Neuronal stem cell (in vitro differentiated cells): ENCODE measurements at places on chromosomes 5 and 9.
A peak's percentile ranks its signal among the peaks of the same experiment; 100 is the strongest.

- H3K27ac ChIP-seq = no peak overlapping the region
- peaks cover 50% of the 10 kb centered on the region for H3K36me3 ChIP-seq
- no peak for DNase-seq
- H3K27me3 ChIP-seq = no peaks in the 10 kb centered on the region
- H3K4me1 ChIP-seq = peaks cover 43% of the 10 kb centered on the region
These were observed 5.1 kb downstream of the IGFBPL1 start for GRCh38 chr9:38419181-38419580.

GRCh38 chr5:24714746-24715145 is 70.0 kb upstream of the CDH10 start:
- H3K27me3 ChIP-seq = no peaks in the 10 kb centered on the region
- no peak overlapping the region for H3K27ac ChIP-seq

- DNase-seq = no peak
- no peaks in the 10 kb centered on the region for H3K36me3 ChIP-seq
- no peak overlapping the region for H3K27ac ChIP-seq
- no peak overlapping the region for H3K4me3 ChIP-seq
- H3K27me3 ChIP-seq = no peaks in the 10 kb centered on the region
These were observed 119.7 kb upstream of the SPATA31C2 start for GRCh38 chr9:88258024-88258423.

DNA sequence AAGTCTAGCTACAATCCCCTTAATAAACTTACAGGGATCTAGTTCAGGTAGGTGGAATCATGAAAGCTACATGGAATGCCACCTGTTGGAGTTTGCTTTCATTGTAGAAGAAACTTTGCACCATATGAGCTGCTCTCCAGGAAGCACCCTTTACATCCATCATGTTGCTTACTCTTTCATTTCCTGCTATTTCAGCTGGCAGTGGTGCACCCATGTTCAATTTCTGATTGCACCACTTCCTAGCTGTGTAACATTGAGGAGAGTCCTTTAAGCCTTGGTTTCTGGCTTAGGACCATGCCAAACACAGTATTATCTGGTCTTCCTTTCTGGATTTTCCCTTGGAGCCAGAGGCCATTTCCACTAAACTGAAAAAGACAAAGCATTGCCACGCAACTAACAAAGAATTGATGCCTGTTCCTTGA is 123.3 kb upstream of the SLC12A2 start:
- H3K27me3 ChIP-seq = no peaks in the 10 kb centered on the region
- H3K4me3 ChIP-seq = no peak overlapping the region
- peaks cover 4% of the 10 kb centered on the region for H3K4me1 ChIP-seq
- H3K27ac ChIP-seq = no peak overlapping the region

GRCh38 chr5:92761585-92761984 is 819.4 kb downstream of the NR2F1-AS1 start:
- no peaks in the 10 kb centered on the region for H3K36me3 ChIP-seq
- H3K4me3 ChIP-seq = no peak overlapping the region
- no peaks in the 10 kb centered on the region for H3K27me3 ChIP-seq
- no peak for DNase-seq

GRCh38 chr5:154371687-154372086 is 74.1 kb upstream of the SAP30L start:
- H3K4me3 ChIP-seq = no peak overlapping the region
- DNase-seq = no peak
- H3K27ac ChIP-seq = no peak overlapping the region
- no peaks in the 10 kb centered on the region for H3K27me3 ChIP-seq

- H3K27me3 ChIP-seq = no peaks in the 10 kb centered on the region
- no peak for DNase-seq
These were observed 198.3 kb downstream of the ERCC6L2 start for GRCh38 chr9:96073531-96074480.

DNA sequence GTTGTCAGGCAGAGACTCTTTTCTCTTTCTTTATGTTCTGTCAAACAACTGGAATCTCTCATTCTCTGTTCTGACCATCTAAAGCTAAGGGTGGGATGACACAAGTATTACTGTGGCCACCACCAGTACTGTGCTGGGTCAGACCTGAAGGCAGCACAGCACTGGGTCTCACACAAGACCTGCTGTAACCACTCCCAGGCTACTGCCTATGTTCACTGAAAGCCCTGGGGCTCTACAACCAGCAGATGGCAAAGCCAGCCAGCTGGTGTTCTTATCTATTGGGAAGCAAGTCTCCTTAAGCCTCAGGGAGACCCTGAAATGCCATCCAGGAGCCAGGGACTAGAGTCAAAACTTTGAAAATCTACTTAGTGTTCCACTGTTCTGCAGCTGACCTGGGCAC is 189.5 kb downstream of the SLCO4C1 start:
- H3K4me1 ChIP-seq = no peaks in the 10 kb centered on the region
- no peak overlapping the region for H3K4me3 ChIP-seq
- H3K36me3 ChIP-seq = no peaks in the 10 kb centered on the region

DNA sequence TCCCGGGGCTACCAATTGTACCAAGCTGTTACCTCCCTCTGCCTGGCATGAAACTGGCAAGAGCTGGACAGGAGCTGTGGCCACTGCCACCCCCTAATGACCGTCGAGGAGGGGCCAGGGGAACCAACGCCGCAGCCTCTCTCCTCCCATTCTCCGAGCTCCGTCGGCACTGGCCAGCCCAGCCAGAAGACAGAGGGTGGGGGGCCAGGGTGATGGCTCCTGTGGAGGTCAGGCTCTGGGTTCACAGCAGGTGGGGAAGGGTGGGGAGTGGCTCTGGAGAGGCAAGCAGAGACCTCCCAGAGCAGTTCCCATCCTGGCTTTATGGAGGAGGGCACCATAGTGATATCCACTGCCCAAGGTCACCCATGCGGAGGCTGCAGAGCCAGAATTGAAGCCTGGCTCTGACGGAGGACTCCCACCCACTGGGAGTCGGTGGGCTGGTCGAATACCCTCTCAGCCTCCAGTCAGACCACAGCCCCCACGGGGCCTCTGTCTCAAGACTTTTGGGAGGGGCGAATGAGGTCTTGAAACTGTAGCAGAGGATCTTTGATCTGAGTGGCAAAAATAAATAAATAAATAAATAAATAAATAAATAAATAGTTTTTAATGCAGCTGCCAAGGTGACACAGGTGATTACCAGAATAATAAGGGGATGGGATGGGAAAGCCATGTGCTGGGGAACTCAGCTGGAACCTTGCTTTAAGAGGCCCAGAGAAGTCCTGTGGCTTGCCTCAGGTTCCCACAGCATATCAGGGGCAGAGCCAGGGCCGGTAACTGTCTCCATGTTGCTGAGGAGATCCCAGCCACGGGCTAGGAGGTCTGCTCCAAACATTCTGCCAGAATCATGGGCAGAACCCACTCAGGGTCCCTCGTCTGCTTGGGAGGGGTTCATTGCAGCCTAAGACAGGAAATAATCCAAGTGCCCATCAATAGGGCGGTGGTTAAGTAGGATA is 42.5 kb upstream of the NEURL1B start:
- no peak for DNase-seq
- no peak overlapping the region for H3K27ac ChIP-seq
- no peaks in the 10 kb centered on the region for H3K27me3 ChIP-seq
- no peak overlapping the region for H3K4me3 ChIP-seq

DNA sequence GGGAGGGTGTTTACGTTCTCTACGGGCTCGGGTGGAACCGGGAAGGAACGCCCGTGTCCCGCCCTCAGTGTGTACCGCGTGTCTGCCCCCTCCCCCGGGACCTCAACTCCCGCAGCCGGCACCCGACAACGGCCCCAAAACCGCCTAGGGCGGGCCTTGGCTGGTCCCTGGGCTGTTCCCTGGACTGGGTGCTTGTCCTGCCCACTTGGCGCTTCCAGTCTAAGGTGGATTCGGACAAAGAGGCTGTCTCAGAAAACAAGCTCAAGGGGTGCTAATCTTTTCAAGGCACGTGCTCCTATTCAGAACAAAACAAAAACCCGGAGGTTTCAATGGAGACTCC is 379 bp upstream of the CLK4 start:
- no peaks in the 10 kb centered on the region for H3K27me3 ChIP-seq
- peak overlapping the region; percentile 97 for H3K4me3 ChIP-seq
- peaks cover 2% of the 10 kb centered on the region for H3K36me3 ChIP-seq
- H3K4me1 ChIP-seq = peaks cover 2% of the 10 kb centered on the region

DNA sequence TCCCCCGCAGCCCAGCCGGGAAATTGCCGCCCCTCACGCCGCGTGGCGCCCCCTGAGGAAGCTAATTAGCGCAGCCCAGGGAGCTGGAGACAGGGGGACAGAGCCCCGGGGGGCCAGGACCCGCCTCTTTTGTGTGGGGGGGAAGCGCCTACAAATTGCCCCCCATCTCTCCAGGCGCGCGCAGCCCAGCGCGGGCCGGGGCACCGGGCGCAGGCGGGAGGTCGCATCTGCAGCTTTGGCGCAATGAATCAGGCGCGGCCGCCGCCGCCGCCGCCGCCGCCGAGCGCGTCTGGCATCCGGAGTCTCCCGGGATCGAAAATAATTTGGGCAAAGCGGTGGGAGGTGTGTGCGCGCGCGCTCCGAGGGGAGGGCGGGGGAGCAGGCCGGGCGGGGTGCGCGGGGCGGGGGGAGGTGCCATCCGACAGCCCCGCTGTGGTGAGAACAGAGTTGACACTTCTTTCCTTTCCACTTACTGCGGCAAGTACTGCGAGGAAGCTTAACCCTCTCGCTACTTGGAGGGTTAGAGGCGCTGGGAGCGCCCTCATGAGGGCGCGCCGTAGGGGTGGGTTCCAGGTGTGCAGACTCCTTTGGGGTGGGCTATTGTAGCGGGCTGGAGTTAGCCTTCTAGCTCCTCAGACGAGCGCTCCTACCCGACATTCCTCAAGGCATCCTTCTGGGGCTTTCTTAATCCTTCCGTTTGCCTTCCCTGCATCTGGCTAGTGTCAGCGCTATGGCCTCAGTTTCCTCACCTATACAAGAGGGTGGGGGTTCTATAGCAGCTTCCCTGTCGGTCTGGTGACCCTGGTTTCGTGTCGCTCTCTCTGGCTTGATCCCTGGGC is 63.1 kb downstream of the CXXC5 start:
- no peaks in the 10 kb centered on the region for H3K27me3 ChIP-seq
- H3K27ac ChIP-seq = peak overlapping the region; percentile 72

DNA sequence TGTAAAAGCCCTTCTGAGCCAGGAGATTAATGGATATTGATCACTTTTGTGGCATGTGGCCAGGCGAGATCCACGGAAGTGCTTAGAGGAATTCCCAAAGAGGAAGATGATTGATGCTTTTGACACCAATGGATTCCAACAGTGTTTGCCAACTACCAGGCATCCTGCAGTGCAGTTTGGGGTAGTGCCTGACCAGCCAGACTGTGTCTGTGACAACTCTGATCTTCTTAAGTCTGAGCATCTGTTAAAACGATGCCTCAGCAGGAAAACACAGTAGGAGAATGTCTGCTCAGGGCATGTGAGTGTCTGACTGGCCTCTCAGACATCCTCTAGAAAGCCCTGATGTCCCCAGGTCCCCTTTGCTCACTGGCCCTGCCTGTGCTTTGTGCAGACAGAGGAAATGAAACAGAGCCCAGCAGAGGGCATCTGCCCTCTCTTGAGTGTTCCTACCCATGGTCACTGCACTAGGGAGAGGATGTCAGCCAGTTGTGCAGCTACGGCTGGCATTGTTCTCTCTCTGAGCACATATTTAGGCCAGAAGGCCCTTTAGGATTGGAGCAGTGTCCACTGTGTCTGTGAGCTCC is 57.0 kb downstream of the TRPC7 start:
- H3K4me3 ChIP-seq = no peak overlapping the region
- peaks cover 3% of the 10 kb centered on the region for H3K4me1 ChIP-seq
- no peak for DNase-seq
- H3K27ac ChIP-seq = no peak overlapping the region
- H3K36me3 ChIP-seq = no peaks in the 10 kb centered on the region
- no peaks in the 10 kb centered on the region for H3K27me3 ChIP-seq

DNA sequence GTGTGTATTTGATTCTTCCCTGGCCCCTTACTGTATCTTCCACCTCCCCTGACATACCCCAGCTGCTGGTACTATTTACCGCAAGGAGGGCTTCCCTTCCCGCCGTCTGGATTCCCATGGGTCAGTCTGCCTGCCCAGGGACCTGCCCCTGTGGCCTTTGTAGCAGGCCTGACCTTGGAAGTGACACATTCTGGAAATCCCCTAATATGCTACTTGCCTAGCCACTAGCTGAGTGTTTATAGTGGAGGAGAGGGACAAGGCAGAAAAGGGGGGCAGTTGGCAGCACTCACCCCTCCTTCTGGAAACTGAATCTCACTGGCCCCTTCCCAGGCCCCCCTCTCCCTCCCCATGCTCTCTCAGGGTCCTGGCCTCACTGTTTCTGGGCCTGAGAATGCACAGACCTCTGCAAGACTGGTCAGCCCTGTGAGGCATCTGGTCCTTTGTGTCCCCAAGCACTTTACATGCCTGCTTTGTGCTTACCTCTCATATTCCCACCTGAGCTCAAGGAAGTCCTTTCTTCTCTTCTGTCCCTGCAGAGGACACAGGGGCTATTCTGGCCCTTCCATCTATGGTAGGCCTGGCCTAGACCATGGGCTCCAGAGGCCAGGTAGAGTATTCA is 8.2 kb upstream of the CCL21 start:
- H3K36me3 ChIP-seq = no peaks in the 10 kb centered on the region
- H3K4me1 ChIP-seq = peaks cover 2% of the 10 kb centered on the region
- H3K27ac ChIP-seq = no peak overlapping the region
- H3K27me3 ChIP-seq = no peaks in the 10 kb centered on the region

DNA sequence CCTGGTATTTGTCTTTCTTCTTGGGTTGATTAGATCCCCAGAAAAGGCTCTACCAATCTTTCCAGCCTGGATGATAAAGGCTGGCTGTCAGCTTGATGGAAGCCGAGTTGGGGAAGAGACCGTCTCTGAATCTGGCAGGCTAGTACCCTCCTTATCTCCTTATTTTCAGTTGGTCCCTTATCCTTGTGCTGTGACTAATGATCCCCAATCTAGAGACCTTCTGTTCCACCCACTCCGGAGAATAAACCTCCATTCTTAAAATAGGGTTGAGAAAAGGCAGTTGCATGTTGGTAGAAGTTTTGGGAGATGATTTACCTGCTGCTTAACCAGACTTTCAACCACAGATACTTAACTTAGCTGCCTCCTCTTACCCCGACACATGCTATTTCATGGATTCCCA is 52.3 kb downstream of the PRKACG start:
- H3K27me3 ChIP-seq = no peaks in the 10 kb centered on the region
- no peak overlapping the region for H3K27ac ChIP-seq
- H3K4me3 ChIP-seq = no peak overlapping the region
- DNase-seq = no peak

DNA sequence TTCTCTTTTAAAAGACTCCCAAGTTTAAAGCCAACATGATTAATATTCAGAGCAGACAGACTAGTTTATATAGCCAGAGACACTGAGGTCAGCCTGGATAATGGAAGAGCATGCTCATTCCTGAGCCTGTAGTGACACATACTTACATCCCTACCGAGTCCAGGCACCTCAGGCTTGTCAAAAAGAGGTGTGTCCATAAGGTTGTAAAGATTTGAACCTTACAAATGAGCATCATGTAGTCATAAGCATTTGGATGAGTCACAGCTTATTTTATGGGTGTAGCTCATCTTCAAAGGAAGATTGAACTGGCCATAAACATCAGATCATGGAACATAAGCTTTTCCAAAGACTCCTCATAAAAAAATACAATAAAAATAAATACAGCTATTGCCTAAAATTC is 333.5 kb downstream of the EFNA5 start:
- no peaks in the 10 kb centered on the region for H3K27me3 ChIP-seq
- H3K36me3 ChIP-seq = no peaks in the 10 kb centered on the region
- no peak for DNase-seq
- no peak overlapping the region for H3K4me3 ChIP-seq
- H3K27ac ChIP-seq = no peak overlapping the region
